ENCODE measurements at places on chromosomes 3 and 15.

DNA sequence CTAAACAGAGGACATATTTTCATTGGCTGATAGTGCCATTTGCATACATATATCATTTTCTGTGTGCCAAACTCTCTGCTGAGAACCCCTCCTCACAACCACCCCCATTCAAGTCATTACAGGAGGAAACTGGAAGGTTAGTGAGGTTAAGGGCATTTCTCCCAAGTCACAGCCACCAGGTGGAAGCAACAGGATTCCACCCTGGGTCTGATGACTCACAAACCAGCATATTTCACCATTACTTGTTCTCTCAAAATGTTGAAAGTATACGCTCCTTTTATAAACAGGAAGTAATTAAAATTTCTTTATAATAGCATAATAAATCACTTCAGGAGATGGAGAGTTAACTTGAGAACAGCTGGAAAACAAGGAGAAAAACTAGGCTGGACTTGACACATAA, 398.6 kb upstream of the WNT5A start:
- no peak for DNase-seq

- DNase-seq: no peak
Measured at GRCh38 chr15:67915461-67916374, 75.9 kb upstream of the RNU6-1 start.

DNA sequence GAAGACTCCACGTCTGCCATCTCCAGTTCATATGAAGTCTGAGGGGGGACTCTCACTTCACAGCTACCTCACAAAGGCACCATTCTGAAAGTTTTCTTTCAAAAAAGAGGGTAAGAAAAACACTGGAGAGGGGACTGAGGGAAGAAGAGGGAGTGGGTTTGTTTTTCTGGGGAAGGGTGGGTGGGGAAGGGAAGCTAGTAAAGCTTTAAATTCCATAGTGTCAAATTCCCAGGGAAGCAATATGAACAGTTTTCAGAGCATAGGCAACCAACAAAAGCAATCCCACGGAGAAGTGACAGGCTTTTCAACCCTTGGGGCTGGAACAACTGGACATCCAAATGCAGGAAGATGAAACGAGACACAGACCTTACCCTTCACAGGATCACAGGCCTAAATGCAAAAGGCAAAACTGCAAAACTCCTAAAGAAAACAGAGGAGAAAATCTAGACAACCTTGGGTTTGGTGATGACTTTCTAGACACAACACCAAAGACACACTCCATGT, 61.7 kb downstream of the CHSY1 start:
- DNase-seq: no peak

GRCh38 chr15:89119489-89120478, 31.5 kb downstream of the ABHD2 start:
- DNase-seq: no peak

GRCh38 chr3:187396661-187397060, 28.5 kb downstream of the RTP4 start:
- no peak for DNase-seq

DNA sequence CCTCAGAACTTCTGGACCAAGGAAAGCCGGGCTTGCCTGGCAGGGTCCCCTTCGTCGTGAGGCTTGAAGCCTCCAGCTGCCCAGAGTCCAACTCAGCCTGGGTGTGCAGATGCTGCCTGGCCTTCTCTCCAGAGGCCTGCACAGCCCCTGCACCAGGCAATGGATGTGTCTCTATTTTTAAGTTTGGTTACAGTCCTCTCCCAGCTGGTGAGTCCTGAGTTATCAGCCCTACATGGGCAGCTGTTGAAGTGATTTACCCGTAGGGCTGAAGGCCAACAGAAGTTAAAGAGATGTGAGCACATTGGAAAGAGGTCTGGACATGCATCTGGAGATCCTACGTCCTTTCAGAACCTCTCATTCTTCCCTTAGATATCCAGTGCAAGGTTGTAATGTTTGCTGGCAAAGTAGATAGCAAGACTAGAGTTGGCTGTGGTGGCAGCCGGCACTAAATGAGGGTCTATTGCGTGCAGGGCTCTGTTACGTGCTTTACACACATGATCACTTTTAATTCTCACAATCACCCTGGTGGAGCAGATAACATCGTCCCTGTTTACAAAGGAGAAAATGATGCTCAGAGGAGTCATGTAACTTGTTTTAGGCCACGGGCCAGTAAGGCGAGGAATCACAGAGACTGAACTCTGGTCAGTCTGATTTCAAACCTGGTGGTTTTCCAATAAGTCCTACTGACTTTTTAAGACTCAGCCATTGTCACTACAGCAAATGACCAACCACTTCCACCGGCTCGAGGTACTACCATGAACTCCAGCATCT, 9.9 kb downstream of the FYCO1 start:
- DNase-seq: no peak

- no peak for DNase-seq
Measured at GRCh38 chr3:140206196-140207040, 271.4 kb downstream of the CLSTN2 start.

GRCh38 chr15:54884312-54884711, 312.4 kb downstream of the RSL24D1 start:
- no peak for DNase-seq

DNA sequence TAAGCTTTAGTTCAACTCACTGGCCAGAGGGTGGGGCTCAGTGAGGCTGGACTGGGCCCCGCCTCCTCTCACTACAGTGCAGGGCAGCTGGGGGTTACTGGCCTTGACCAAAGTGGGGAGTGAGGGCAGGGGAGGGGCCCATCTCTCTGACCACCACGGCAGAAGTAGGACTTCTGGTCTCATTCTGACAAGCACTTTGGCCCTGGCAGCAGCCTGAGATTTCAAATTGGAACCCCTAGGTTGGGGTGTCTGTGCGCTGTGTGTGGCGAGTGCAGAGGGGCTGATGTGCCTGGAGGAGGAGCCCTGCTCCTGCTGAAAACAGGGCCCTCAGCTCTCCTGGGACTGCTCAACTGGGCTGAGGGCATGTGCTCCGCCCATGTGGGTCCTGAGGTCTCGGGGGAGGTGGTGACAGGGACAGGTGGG, 60.3 kb upstream of the RPL32 start:
- no peak for DNase-seq

DNA sequence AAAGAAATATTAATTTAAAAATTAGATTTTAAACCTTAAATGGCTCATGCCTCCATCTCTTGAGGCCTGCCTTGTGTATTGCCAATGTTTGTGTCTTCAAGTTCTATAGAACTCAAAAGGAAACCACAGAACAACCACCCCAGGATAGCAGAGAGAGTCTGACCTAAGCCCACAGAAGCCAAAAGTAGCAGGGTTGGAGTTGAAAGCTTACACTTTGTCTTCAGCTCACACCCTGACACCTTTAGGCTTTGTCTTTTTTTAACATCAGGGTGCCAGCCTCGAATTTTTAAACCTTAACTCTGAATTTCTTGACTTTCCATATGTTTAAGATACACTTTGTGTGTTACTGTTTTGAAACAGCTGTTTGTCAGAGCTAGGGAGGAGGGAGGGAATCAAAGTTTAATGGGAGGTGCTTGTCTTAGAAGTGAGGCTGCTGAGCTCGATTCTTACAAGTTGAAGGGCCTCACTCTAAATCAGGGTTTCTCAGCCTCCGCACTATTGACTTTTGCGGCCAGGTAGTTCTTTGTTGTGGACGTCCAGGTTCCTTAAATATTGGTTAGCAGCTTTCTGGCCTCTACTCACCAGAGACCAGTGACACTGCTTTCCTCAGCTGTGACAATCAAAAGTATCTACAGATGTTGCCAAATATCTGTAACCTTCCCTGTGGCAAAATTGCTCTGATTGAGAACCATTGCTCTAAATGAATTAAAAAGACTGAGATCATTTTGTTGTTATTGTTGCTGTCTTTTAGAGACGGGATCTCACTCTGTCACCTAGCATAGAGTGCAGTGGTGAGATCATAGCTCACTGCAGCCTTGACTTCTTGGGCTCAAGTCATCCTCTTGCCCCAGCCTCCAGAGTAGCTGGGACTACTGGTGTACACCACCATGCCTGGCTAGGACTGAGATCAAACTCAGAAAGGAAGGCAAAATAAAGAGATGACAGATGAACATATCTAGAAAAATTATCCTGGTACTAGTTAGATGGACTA, 139.2 kb upstream of the EOMES start:
- no peak for DNase-seq
